ENCODE measurements at places on chromosomes 3 and 15.

DNA sequence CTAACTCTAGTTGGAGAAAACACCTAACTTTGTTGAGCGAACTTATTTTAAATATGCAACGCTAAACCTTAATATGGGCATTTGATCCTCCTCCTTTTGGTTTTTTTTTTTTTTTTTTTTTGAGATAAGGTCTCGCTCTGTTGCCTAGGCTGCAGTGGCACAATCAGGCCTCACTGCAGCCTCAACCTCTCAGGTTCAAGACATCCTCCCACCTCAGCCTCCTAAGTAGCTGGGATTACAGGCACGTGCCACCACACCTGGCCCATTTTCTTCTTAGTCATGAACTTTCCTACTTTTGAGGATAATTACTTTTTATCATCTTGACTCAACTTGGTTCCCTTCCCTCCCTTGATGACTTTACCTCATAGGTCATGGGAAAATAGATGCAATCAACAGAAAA, 3.9 kb downstream of the NUSAP1 start:
- DNase-seq = no peak

- DNase-seq = no peak
Observed at GRCh38 chr3:186075931-186076567, 32.8 kb downstream of the ETV5 start.

GRCh38 chr3:126750756-126751121, 46.7 kb downstream of the CHCHD6 start:
- no peak for DNase-seq

GRCh38 chr15:70281261-70281810, 183.6 kb upstream of the TLE3 start:
- DNase-seq = no peak

DNA sequence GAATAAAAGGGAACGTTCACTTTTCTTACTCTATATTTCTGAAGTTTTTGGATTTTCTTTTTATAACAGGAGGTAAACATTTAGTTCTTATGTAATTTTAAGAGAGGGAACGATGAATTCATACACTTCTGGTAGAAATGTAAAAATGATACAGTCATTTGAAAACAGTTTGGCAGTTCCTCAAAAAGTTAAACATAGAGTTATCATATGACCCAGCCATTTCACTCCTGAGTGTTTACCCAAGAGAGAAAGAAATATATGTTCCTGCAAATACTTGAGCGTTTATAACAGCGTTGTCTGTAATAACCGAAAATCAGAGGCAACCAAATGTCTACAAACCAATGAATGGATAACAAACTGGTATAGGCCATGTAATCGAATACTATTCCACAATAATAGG, 20.8 kb upstream of the CCR9 start:
- DNase-seq = no peak

DNA sequence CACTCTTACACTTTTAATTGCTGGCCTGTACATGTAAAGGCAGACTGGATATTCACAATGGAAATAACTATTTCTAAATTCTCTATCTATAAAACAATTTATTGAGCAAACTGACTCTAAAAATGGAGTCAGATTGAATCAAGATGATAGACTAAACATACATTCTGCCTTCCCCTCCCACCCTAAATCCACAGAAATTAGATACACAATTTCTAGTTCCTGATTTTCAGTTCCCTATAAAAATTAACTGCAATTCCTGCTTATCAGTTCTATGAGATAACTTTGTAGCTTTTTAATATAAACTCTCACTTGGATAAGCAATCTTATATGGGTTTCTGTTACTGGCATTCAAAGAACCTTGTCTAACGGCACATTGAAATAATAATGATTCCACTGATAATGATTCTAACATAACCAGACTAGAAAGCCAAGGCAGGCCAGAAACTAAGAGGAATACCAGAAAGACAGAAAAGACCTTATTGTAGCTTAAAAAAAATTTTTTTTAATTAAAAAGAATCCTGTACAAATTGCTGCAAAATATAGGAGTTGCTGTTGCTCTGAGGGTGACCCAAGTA, 33.1 kb downstream of the TBC1D5 start:
- no peak for DNase-seq

GRCh38 chr3:150411976-150412375, 3.9 kb downstream of the TSC22D2 start:
- no peak for DNase-seq

GRCh38 chr3:184239221-184239620, 9.5 kb downstream of the ALG3 start:
- DNase-seq = no peak

DNA sequence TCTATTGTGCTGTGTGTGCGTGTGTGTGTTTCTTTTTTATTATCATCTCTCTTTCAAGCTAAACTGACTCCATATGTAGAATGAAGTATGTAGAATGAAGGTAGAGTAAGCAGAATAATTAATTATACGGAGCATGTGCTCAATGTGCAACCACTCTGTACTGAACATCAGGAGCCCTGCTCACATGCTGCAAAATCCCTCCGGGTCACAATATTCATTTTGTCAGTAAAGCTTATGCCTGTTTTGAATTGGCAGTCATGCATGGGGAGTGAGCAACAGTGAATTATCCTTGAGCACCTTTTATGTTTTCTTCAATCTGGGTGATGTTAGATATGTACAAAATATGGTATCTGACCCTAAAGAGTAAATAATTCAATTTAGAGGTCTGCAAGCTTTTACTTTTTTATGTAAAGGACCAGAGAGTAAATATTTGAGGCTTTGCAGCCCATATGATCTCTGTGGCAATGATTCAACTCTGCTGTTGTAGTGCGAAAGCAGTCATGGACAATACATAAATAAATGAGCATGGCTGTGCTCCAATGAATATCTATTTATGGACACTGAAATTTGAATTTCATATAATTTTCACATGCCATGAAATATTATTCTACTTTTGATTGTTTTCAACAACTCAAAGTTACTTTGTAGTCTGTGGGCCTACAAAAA, 199.9 kb downstream of the VGLL3 start:
- DNase-seq = no peak

GRCh38 chr3:88918841-88919240, 188.6 kb upstream of the EPHA3 start:
- DNase-seq = no peak

- DNase-seq = no peak
Observed at GRCh38 chr3:12965999-12966846, 107.0 kb downstream of the IQSEC1 start.

- no peak for DNase-seq
Observed at GRCh38 chr15:101120987-101121386, 130.9 kb downstream of the CHSY1 start.

- no peak for DNase-seq
Observed at GRCh38 chr3:50655009-50655830, 19.5 kb upstream of the DOCK3 start.

DNA sequence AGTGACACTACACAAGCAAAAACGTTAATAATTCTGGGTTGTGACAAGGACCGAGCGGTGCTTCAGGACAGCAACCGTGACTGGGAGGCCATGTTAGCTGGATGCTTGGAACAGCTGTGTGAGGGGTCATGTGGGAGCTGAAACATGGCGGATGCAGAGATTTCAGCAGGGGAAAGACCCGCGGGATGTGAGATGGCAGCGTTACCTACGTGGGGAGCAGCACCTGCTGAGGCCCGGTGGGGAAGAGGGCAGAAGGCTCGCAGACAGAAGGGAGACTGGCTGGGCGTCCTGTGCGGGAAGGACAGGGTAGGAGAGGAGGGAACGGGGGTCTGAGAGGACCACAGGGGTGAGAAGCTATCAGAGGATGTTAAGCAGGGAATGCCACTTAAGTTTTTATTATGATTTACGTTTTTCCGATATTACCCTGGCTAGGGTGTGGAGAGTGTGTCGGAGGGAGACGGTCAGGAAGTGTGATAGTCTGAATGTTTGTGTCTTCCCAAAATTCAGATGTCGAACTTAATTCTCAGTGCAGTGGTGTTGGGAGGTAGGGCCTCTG, 228.8 kb upstream of the LYSMD4 start:
- DNase-seq = no peak

- no peak for DNase-seq
Observed at GRCh38 chr3:110966966-110967663, 104.5 kb upstream of the NECTIN3 start.

GRCh38 chr3:16999871-17000270, 115.1 kb downstream of the PLCL2 start:
- DNase-seq = no peak

DNA sequence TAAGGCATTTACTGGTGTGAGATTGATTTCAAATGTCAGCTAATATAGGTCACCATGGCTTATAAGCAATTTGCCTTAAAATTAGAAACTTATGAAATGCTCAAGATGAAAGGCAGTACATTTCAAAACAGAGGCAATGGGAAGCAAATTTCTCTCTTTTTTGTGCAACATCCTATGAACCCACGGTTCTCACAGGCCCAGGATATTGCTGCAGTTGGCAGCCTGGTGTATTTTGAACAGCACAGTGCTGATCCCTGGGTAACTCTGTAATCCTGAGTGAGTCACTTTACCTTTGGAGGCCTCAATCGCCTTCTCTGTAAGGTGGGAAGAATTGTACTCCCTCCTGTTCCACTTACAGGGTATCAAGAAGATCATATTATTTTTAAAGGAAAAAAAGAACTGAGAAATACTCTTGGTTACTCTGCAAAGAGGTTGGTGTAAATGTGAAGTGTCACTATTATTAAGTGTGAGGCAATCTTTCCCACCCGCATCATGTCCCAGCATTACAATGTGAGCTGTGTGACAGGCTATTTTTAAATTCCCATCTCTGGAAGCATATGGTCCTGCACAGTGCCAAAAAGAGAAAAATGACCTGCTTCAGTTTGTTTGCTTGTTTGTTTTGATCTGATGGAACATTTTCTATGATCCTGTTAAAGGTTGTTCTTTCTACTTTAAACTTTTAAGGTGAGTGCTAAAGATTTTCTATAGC, 190.1 kb upstream of the LPP start:
- DNase-seq = no peak

GRCh38 chr3:141050576-141051442, at the start of gene SPSB4:
Gene SPSB4, plus strand, starts transcription at chr3:141051347. Its CDS starts 14,758 bp downstream, at chr3:141066105.
- DNase-seq = no peak

GRCh38 chr15:35986191-35986721, 440.3 kb upstream of the DPH6 start:
- no peak for DNase-seq

GRCh38 chr15:58929891-58930416, 3.5 kb downstream of the SLTM start:
- no peak for DNase-seq

DNA sequence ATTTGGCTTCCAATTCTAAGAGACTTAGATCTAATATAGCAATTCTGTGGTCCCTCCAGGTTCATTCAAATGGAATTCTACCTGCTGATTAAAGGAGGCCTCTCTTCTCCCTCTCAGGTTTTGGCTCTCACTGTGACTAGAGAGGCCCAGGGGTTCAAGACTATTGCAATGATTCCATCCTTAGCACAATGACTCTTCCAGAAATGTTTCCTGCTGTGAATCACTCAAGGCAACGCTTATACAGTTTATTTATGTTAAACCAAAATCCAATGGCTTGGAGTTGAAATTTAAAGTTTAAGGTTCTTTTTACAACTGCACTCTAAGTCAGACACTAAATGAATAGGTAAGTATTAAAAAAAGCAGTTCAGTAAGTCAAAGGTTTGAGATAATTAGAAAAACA, 39.9 kb downstream of the IFT57 start:
- DNase-seq = no peak

DNA sequence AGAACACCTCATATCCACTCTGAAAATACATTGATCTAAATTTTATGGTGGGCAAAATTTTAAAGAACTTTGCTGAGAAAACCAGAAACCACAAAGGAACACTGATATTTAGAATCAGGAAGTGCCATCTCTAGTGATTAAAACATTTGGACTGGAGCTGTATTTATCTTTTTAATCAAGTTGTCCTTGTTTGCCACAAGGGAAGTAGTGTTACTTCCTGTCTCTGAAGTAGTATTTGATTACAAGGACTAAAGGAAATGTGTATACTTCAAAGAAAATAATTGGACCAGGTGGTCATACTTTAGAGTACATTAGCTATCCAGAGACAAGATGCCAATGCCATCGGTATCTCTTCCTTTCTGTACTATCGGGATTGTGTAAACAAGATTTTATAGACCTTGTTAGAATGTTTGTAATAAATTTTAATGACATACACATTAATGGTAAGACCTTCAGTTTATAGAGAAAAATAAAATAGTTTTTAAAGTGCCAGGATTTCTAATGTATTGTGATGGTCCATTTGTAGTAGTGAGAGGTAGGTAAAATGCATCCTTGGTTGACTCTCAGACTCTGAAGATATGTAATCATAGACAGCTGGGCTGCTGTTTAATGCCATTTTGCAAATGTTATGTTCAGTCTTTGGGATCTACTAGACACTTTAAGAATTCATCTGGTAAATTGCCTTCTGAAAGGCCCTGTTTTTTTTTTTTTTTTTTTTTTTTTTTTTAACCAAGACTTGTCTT, 131.9 kb downstream of the B3GALNT1 start:
- DNase-seq = no peak

DNA sequence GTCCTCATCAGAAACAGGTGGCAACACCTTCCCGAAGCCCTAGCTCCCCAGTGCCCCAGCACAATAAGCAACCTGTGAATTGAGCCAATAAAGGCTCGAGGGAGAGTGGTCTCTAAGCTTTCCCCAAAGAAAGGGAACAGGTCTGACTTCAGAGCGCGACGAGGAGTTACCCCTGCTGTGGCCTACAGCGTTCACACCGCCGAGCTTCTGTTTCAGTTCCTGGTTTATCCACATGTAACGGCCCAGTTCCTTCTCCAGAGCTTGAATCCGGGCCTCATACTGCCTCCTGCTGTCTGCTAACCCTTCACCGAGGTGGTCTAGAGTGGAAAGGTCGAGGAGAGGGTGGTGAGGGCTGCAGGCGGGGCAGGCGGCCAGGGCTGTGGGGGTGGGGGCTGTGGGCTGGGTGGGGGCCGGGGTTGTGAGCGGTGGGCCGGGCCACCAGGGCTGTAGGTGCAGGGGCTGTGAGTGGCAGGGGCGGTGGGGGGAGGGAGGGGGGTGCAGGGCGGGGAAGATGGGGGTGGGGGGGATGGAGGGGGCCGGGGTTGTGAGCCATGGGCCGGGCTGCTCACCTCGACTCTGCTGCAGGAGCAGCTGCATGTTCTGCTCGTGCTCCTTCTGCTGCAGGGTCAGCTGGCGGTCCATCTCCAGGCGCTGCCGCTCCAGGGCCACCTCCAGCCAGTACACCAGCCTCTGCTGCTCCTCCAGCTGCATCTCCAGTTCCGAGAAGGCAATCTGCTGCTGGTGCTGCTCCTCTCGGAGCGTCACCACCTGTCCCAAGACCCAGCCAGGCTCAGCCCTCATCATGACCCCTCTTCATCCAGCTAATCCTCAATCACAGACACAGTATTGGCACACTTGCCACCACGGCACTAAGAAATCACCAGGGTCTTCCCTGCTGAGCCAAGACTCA, 26.2 kb downstream of the KIF7 start:
- no peak for DNase-seq

DNA sequence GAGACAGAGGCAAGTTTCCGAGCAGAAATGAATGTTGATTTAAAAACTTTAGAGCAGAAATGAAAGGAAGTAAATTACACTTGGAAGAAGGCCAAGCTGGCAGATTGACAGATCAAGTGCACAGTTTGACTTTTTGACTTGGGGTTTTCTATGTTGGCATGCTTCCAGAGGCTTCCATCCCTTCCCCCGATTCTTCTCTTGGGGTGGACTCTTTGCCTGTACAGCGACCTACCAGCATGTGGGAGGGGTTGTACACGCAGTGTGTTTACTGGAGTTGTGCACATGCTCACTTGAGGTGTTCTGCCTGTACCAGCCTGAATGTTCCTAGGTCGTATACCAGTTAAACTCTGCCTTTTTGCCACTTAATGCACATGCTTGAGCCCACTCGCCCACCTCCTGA, 701.5 kb upstream of the GBE1 start:
- DNase-seq = no peak

GRCh38 chr15:90946941-90947576, 7.6 kb upstream of the RCCD1 start:
- DNase-seq = no peak

Data from stimulated activated CD8-positive, alpha-beta memory T cell treated with anti-CD3 and anti-CD28 coated beads, Interleukin-2, amount 100 ng/mL, for 1 hour (primary cell).